ENCODE measurements at places on chromosomes 5 and 9.

DNA sequence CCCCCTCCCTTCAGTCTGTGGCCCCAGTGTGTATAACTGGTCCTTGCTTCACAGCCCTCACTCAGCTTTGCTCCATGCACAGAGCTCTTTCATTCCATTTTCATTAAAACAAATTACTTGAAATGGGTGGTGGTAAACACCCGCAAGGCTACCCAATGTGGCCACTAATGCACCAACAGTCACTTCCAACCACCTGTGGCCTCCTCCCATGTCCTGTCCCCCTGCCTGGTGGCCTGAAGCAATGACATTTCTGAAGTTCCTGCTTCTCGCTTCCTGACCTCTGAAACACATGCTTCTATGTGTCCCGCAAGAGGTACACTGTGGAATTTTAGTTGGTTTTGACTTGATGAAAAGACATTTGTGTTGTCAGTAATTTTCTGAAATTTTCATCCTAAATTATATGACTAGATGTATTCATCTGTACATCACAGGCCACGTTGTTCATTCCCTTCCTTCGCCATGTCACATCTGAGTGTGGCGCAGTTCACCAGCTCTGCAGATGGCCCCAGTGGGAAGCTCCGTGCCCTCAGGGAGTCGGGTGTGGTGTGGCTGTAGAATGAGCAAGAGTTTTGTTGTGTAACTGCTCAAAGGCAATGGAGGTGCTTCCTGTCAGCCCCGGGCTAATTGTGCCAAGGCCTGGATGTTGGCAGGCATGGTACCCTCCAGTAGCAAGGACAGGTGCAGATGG lies 9.6 kb downstream of the ROPN1L start:
- DNase-seq = no peak

- DNase-seq = no peak
These were observed 22.9 kb upstream of the PIK3R1 start for GRCh38 chr5:68192679-68193060.

GRCh38 chr9:34555002-34555348 lies 32.2 kb upstream of the ENHO start:
- no peak for DNase-seq

DNA sequence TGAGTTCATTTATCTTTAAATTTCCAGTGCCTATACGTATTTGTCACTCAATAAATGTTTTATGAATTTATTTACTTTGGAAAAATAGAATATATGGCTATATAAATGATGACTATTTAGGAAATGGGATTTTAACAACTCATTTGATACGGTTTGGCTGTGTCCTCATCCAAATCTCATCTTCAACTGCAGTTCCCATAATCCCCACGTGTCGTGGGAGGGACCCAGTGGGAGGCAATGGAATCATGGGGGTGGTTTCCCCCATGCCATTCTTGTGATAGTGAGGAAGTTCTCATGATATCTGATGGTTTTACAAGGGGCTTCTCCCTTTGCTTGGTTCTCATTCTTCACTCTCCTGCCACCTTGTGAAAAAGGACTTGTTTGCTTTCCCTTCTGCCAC lies 187.6 kb upstream of the EFNA5 start:
- DNase-seq = no peak

- DNase-seq = no peak
These were observed 185.0 kb upstream of the ELL2 start for GRCh38 chr5:96146675-96147074.

GRCh38 chr5:11013793-11014192 lies 252.8 kb upstream of the DAP start:
- DNase-seq = no peak

GRCh38 chr9:80797831-80798688 lies 891.3 kb downstream of the TLE1 start:
- no peak for DNase-seq

- no peak for DNase-seq
These were observed 2.4 kb downstream of the PGGT1B start for GRCh38 chr5:115260248-115260647.

- no peak for DNase-seq
These were observed 155.2 kb downstream of the MAPKAP1 start for GRCh38 chr9:125551781-125552180.
